G401 (cell line): ENCODE measurements at places on chromosomes 4 and X.

GRCh38 chrX:119646515-119646914 is 40.3 kb upstream of the NKRF start:
- DNase-seq: no peak

GRCh38 chrX:13791559-13791958 is 25.3 kb downstream of the GPM6B start:
- DNase-seq: peak; percentile 45

DNA sequence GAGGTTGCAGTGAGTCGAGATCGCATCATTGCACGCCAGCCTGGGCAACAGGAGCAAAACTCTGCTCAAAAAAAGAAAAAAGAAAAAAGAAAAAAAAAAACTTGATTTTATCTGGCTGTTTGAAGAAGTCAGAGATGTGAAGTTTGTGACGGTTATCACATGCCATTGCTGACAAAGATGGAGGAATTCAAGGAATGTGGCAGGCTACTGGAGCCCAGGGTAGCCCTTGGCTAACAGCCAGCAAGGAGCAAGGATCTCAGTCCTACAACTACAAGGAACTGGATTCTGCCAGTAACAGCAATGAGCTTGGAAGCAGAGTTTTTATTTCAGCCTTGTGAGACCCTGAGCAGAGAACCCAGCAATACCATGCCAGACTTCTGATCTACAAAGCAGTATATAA is 24.3 kb upstream of the TET2 start:
- no peak for DNase-seq

DNA sequence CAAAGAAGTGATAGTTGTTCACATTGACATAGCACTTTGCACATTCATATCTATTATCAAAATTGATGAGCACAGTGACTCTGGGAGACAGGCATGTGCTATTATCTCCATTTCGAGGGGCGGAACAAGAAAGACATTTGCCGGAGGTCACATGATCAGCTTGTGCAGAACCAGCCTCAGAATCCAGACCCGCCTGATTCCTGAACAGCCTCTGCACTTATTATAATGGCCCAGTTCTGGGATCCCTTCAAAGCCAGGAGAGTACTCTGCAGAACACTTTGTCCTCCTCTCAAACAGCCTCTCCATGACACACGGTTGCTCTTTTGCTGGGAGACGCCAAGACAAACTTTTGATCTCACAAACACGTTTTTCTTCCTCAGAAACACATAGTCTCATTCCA is 48.4 kb downstream of the RWDD4 start:
- no peak for DNase-seq

DNA sequence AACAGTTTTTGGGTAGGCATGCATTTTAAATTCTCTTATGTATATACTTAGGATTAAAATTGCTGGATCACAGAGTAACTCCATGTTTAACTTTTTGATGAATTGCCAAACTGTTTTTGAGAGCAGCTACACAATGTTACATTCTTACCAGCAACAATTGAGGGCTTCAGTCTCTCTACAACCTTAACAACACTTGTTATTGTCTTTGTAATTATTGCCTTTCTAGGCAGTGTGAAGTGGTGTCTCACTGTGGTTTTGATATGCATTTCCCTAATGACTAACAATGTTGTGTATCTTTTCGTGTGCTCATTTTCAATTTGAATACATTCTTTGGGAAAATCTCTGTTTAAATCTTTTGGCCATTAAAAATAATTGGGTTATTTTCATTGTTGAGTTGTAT is 17.3 kb upstream of the F11 start:
- DNase-seq: no peak

DNA sequence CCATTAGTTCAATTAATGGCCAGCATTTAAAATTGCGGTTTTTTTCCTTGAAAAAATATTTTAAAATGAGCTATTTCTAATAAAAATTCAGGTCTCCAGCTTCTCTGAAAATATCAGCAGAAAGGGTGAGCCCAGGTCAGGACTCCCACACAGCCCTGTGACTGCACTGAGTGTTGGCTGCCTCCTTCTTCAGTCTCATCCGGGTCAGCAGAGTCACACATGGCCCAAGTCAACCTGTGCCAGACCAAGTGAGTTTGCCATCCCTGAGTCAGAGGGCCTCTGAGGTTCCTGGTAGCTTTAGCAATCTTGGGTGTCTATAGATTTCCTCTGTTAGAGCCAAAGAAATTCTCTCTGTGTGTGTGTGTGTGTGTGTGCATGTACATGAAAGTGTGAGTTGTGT is 22.1 kb upstream of the MSX1 start:
- DNase-seq: no peak

DNA sequence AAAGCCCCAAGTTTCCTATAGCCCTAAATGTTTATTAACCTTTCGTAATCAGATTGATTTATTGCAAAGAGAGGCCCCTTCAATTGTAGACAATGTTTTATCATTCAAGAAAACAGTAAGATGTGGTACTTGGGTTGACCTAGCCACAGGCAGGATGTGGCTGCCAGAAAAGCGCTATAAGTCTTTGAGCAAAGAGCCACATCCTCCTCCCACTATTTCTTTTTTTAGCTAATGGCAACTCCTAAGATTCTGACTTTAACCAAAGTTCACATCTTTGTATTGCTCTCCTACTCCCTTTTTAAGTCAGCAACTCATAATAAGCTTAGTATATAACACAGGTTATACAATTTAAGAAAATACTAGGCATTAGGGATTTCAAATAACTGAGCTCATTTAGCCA is 70.7 kb upstream of the PPP3CA start:
- no peak for DNase-seq

DNA sequence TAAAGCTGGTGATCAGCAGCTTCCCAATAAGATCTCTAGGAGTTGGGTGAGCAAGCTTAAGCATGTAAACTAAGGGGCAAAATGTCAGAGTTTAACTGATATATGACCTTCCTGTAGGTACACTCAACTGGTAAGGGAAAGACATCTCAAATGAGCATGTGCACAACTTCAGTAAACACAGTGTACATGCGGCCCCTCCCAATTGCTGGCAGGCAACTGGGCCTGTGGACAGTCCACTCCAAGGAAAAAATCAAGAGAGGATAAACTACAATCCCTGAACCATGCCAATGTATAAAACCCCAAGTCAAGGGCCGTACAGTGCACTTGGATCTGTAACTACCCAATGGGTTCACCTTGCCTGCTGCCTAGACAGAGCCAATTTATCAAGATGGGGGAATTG is 4.9 kb upstream of the NAA11 start:
- no peak for DNase-seq

DNA sequence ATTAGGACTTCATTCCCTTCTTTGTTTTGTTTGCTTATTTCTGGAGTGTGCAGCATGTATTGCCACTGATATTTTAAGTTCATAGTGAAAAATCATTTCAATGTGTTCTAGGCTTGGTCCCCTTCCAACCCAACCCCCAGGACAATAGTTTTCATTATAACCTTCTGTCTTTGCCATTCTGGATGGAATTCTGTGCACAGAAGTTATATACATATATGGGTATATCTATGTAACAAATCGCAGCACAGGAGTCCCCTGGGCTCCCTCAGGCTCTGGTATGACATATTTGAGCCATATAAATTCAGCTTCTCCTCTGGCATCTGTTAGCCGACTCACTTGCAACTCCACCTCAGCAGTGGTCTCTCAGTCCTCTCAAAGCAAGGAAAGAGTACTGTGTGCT is at the start of gene TNMD:
Gene TNMD (plus strand): TSS at position 326 of the 400 bp plus-strand sequence. CDS start 83 bp downstream, outside the sequence.
- DNase-seq: no peak

DNA sequence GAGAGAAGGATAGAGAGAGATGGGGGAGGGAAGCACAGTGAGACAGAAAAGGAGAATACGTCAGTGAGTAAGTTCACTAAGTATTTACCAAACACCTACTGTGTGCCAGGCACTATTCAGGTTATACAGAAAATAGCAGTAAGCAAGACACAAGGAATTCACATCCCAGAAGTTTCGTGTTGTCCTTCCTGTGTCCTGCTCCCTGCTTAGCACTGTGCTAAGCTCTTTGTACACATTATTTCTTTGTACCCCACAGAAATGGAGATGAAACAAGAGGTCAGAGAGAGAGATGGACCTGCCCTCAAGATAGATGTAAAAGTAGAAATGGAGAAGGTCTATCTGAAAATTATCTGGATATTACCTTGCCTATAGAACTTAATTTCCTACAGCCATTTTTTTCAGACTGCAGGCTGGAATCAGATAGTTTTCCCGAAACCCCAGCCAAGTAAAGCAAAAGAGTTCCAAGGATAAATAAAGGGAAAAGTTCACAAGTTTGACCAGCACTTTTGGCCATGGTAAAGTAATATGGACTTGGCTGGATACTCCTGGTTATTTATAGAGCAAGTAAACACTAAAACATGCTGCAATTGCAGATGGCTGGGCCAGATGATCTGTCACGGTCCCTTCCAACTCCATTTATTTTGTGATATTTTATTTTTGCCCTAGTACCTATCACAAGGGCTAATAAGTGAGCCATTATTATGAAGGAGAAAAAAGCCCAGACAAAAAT is 353.7 kb upstream of the SLC7A11 start:
- no peak for DNase-seq

DNA sequence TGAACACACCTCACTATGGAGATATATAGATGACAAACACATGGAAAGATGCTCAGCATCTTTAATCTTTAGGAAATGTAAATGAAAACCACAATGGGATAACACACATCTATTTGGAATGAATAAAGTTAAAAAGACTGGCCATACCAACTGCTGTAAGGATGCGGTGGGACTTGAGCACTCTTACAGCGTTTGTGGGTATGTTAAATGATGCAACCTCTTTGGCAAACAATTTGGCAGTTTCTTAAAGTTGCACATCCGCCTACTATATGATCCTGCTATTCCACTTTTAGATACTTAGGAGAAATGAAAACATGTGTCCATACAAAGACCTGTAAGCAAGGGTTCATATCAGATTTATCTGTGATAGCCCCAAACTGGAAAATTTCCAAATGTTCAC is 50.7 kb downstream of the MRPL1 start:
- no peak for DNase-seq

- DNase-seq: no peak
Observed at GRCh38 chr4:98480535-98480934, 177.9 kb downstream of the TSPAN5 start.

- DNase-seq: no peak
Observed at GRCh38 chr4:99361899-99362275, 9.3 kb upstream of the ADH1C start.

DNA sequence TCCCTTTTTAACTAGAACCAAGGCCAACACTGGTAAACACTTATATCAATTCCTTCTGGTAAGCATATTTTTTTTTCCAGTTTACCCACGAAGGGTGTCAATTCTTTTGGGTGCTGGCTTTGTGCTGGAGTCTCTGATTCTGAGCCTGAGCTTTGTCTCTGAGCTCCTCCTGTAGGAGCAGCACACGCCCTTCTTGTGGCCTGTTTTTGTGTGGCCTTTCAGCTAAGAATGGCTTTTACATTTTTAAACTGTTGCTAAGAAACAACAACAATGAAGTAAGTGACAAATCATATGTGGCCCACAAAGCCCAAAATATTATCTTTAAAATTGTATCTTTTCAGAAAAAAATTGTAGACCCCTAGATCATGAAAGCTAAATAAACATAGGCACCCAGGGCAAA is 98.0 kb upstream of the TBC1D9 start:
- no peak for DNase-seq

- DNase-seq: no peak
Observed at GRCh38 chrX:71198066-71198465, 25.0 kb upstream of the GJB1 start.

GRCh38 chrX:16140983-16141382 is 17.6 kb downstream of the GRPR start:
- DNase-seq: no peak

- no peak for DNase-seq
Observed at GRCh38 chrX:110419512-110419911, 60.9 kb downstream of the RTL9 start.

- no peak for DNase-seq
Observed at GRCh38 chr4:7853271-7853670, 86.4 kb downstream of the AFAP1 start.

- no peak for DNase-seq
Observed at GRCh38 chr4:2321279-2322196, 59.6 kb upstream of the MXD4 start.

- no peak for DNase-seq
Observed at GRCh38 chrX:2370456-2370855, 130.3 kb downstream of the DHRSX start.

- DNase-seq: no peak
Observed at GRCh38 chr4:37767546-37767945, 58.9 kb upstream of the PGM2 start.

- no peak for DNase-seq
Observed at GRCh38 chr4:17490575-17491059, 21.3 kb downstream of the QDPR start.

GRCh38 chr4:176533159-176533558 is 213.4 kb downstream of the SPCS3 start:
- no peak for DNase-seq

GRCh38 chr4:52098618-52099017 is 47.5 kb downstream of the SPATA18 start:
- no peak for DNase-seq

- DNase-seq: no peak
Observed at GRCh38 chr4:112502871-112503270, 13.1 kb downstream of the NEUROG2 start.

GRCh38 chr4:24799544-24800324 is 4.4 kb downstream of the SOD3 start:
- DNase-seq: no peak

GRCh38 chr4:104436542-104436941 is 58.2 kb downstream of the CXXC4 start:
- peak; percentile 83 for DNase-seq

DNA sequence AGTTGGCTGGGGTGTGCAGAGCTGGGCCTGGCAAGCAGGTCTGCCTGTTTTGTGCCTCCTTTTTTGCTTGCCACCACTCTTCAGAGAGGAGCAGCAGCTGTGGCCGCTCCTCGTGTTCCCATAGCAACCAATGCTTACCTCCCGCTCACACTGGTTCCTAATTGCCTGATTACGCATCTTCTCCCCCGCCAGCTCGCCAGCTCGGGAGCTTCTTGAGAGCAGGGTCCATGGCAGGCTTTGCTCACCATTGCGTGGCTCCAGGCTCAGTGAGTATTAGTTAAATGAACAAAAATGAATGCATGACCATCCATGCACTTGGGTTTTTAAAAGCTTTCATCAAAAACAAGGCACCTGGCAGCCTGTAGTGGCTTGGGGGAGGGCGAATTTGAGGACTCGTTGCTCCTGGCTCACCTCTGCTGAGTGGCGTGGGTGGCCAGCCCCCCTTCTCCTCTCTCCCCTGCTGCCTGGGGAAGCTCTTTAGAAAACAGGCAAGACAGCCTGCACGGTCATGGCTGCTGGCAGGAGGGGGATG is 14.2 kb upstream of the PJA1 start:
- peak; percentile 69 for DNase-seq

- DNase-seq: no peak
Observed at GRCh38 chrX:109440475-109440874, 41.4 kb downstream of the GUCY2F start.

GRCh38 chrX:103549916-103550315 is 30.6 kb upstream of the RAB40A start:
- no peak for DNase-seq

GRCh38 chr4:34279011-34279410 is 1965.3 kb downstream of the ARAP2 start:
- DNase-seq: no peak

DNA sequence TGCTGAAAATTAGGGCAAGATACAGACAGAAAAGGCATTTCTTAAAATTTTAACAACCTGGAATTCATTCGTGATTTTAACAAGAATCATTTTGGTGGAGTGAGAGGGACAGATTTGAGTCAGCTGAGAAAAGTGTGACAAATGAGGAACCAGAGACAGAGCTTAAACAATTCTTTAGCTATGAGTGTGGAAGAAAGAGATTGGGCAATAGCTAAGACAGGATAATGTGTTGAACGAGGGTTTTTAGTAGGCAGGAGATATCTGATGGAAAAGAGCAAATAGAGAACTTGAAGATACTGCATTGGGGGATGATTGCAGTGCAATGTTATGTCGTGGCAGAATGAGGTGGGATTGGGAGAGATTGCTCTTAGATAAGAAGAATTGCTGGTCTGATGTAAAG is 164.2 kb upstream of the SPRY1 start:
- DNase-seq: no peak
